Aorta (tissue), 5 donors: ENCODE measurements at places on chromosomes 6 and 20.

DNA sequence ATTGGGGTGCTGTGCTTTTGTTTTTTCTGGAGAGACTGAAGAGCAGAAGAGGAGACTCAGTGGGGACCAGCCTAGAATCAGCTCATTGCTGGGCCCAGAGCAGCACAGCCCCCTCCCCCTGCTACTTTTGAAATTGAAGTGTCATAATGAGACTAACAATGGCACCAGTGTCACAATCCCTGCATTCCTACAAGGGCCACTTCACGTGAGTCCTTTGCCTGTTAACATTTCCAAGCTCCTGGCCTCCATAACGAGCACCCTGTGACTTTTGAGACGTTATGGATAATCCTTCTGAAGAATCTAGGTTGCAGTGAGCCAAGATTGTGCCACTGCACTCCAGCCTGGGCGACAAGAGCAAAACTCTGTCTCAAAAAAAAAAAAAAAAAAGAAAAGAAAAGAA, 41.7 kb downstream of the CNBD2 start:
- DNase-seq: no peak

- no peak for DNase-seq
Measured at GRCh38 chr20:6831461-6831860, 64.0 kb downstream of the BMP2 start.

- DNase-seq: no peak
Measured at GRCh38 chr6:111190637-111191036, 103.3 kb downstream of the SLC16A10 start.

DNA sequence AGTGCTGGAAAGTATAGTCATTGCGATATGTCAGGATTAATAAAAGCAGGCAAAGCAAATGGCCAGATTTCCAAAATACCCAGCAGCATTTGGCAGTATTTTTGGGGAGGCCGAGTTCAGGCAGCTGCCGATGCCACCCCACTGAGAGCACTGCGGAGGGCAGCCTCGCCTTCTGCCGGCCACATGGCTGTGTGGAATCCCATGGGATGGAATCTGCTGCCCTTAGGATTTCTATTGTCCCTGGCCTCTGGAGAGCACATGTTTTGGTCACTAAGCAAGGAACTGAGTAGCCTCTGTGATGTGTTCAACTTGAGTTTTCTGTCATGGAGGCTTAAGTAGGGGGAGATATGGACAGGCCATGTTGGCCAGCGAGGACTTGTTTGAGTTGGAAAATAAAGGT, 123.0 kb downstream of the FARS2 start:
- DNase-seq: no peak

DNA sequence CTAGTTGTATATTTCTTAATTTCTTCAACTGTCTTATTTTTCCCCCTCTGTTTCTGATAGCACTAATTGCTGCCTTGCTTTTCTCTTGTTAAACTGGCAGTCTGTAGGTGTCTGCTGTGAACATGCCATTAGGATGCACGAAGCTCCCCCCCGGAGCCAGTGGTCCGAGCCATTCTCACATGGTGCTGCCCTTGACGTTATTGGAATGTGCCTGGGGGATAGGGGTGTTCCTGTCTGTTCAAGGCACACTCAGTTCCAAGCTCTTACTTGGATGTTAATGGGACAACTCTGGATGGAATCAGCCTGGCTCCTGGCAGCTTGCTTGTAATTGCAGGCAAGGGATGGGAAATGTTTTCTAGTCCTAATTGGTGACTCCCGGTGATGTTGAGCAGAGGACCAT, 68.4 kb downstream of the RREB1 start:
- DNase-seq: no peak

DNA sequence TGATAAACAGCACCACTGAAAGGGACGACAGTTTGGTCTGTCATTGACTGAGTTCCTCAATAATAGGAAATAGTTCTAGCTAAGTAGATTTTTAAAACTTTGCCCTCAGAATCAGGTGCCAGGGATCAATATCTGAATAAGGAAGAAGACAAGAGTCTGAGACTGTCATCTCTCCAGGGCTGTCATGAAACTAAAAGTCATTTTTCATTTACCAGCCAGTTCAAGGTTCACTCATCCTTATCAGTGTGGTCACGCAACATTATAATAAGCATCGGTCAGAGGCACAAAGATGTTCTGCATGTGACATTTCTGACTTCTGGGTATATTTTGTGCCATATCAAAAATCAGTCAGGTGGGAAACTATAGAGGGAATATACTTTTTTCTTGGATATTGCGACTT, 52.5 kb upstream of the E2F3 start:
- no peak for DNase-seq

- peak; percentile 86 for DNase-seq
Measured at GRCh38 chr20:45358282-45359068, 4.5 kb upstream of the SYS1 start.

DNA sequence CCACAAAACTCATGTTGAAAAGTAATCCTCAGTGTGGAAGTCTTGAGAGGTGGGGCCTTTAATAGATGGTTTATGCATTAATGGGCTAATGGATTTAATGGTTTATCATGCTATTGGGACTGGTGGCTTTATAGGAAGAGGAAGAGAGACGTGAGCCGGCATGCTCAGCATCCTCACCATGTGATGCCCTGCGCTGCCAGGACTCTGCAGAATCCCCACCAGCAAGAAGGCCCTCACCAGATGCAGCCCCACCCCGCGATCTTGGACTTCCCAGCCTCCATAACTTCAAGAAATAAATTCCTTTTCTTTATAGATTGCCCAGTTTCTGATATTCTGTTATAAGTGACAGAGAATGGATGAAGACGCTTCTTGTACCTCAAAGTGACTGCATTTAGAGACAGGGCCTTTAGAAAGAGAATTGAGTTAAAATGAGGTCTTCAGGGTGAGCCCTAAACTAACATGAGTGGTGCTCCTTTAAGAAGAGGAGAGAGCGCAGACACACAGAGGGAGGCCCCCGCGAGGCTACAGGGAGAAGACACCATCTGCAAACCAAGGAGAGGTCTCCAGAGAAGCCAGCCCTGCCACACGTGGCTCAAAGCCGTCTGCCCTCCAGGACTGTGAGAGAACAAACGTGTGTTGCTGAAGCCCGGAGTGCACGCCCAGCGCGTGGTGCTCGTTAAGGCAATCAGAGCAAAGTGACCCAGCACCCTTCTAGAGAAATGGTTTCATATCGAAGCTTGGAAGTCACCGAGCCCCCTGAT, 56.9 kb downstream of the IRF4 start:
- peak; percentile 56 for DNase-seq

DNA sequence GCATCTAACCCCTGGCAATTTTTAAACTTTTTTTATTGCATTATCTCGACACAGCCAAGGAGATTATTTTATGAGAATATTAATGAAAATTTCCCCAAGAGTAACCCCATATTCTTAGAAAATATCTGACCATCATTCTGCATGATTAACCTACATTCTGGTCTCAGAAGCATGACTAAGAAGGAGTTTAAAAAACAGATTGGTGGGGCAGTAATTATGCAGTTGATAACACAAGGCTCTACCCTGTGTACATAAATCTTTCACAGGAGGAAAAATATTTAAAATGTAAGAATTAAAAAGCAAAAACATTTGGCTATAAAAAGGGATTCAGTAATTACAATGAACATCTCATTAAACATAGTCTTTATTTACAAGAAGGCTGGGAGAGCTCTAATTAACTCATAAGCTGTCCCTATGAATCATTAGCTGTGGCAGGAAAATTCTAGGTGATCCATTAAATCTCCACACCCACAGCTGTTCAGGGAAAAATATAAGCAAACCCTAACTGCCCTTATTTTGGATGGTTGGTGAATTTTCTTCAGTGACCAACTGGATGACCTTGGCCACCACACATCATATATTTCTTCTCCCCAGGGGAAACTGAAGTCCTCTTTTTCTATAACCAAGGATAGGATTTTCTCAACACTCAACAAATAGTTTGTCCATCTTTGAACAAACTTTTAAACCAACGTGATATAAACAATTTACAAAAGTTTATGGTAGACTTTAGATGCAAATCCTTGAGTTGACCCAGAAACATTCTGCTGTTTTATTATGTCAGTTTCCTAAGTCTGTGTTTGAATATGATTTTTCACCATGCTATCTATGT, 59.5 kb downstream of the PDE7B start:
- DNase-seq: no peak

- no peak for DNase-seq
Measured at GRCh38 chr20:47106786-47107185, 212.1 kb downstream of the EYA2 start.

- DNase-seq: no peak
Measured at GRCh38 chr20:63652192-63652980, 838 bp downstream of the STMN3 start.

DNA sequence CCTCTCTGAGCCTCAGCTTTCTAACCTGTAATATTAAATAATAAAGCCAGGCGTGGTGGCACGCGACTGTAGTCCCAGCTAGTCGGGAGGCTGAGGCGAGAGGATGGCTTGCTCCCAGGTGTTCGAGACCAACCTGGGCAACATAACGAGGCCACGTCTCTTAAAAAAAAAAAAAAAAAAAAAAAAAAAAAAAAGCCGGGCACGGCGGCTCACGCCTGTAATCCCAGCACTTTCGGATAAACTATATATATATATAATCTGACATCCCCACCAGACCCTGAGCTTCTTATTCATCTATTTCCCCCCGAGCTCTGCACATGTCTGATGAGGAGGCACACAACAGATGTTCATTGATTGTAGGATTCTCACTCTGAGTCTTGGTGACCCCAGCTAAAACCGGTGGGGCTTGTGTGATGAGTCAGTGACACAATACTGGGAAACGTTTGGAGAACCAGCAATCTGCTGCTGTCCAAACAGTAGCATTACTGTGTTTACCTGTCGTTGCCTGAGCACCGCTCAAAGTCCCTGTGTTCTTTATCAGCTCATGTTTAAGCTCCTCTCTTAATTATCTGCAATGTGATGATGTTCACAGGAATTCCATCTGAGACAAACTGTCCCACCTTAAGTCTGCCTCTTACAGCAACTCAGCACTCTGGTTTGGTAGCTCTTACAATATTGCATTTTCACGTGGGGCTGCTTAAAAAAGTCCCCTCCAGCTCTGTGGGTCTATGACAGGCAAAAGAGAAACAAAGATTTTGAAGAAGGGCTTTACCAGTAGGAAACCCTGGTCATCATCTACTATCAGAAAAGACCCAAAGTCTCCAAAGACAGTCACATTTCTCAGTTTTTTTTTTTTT, 1.0 kb upstream of the SPATA2 start:
- DNase-seq: no peak

DNA sequence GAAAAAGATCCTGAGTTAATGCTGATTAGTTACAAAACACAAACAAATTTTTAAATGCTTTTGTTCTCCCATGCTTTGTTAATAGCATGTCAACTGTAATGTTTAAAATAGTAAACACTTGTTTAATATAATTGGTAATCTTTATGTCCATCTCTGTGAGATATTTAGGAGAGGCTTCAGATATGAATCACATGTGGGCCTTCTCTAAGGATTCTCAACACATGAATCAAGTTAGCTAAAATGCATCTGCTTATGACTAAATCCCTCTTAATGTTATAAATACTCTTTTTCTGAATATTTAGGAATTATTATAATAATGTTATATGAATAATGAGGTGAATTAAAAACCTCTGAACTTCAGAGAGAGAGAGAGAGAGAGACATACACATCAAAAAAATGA, 345.9 kb upstream of the MANEA start:
- no peak for DNase-seq

GRCh38 chr20:49186535-49187329, 1.4 kb downstream of the STAU1 start:
- DNase-seq: peak; percentile 69

DNA sequence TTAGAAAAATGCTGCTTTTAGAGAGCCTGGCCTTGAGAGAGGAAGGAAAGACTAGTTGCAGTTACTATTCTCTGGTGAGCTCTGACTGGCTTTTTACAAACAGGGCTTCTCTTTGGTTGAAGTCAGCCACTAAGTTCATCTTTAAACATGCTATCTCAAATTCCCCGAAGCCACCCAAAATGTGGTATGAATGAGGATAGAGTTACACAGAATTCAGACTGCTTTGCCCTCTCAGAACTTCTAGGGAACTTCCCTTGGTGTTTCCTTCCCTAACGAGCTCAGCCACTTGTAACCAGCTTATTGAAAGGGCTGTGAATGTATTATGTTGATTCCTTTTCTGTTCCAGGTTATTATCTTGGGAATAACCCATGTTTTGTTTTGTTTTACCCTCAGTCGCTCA, 73.5 kb downstream of the EFHC1 start:
- no peak for DNase-seq

GRCh38 chr20:61391185-61391584, 139.1 kb downstream of the CDH4 start:
- DNase-seq: no peak

- no peak for DNase-seq
Measured at GRCh38 chr6:143141442-143141841, 80.8 kb downstream of the AIG1 start.

GRCh38 chr6:81613606-81614005, 138.9 kb downstream of the TENT5A start:
- DNase-seq: no peak

GRCh38 chr6:130306377-130306776, 59.4 kb upstream of the TMEM200A start:
- no peak for DNase-seq

DNA sequence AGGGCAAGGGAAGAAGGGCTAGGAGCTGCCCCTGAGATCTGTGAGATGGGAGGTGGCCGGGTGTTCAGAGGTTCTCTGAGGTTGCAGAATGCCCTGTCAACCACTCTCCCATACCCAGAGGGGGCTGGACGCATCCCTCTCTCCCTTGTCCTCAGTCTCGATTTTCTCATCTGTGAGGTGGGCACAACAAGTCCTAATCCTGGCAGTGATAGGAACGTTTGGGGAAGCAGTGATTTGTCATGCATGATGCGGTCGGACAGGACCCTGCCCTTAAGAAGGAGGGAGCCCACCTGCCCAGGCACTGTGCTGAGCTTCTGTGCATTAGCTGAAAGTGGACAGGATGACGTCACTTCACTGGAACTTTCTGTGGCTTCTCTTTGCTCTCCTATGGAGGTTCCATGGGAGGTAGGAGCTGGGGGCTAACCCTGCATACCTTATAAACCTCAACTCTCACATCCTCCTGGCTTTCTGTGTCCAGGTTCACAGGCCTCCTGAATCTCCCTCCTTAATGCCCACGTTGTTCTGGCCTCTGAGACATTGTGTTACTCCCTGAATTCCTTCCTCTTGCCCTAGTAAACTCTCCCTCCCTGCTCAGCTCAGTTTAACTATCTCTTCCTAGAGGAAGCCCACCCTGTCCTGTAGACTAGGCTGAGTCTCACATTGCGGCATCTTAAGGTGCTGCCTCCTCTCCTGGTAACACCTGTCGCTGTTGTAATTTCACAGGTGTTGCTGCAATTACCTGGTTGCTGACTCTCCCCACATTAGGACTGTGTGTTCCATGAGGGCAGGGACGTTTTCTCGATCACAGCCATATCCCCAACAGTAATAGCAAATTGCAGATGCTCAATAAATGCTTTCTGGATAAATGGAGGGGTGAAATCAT, 30.1 kb upstream of the CSNK2A1 start:
- no peak for DNase-seq

GRCh38 chr6:129615496-129615895, 94.5 kb downstream of the ARHGAP18 start:
- DNase-seq: no peak
